ENCODE measurements at places on chromosomes 12 and 14.

DNA sequence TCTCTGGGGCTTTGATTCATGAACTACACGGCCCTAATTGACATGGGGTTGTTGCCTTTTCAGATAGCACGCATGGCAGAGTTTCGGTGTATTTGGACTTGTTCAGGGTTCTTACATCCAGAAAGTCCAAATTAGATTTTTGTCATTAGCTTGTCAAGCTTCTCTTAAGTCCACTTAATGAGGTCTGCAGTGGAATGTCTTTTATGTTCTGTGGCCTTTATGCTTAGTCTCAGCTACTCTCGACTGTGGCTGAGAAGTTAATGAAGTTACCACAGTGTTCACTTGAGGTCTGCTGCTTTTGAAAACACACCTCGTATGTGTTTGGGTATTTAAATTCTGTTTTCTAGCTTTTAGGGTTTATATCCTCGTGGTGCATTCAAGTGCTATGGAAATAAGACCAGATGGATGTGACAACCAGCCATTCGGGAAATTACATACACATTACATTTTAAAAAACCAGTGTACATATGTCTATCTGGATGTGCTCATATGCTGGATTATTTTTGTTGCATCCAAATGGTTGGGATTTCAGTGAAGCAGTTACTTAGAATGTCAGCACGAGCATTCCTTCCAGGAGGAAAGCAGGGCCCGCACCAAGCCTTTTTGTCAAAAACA is 80.2 kb downstream of the RMST start:
- DNase-seq = no peak

- DNase-seq = no peak
These were observed 155.3 kb upstream of the ATP2B1 start for GRCh38 chr12:89863968-89864367.

DNA sequence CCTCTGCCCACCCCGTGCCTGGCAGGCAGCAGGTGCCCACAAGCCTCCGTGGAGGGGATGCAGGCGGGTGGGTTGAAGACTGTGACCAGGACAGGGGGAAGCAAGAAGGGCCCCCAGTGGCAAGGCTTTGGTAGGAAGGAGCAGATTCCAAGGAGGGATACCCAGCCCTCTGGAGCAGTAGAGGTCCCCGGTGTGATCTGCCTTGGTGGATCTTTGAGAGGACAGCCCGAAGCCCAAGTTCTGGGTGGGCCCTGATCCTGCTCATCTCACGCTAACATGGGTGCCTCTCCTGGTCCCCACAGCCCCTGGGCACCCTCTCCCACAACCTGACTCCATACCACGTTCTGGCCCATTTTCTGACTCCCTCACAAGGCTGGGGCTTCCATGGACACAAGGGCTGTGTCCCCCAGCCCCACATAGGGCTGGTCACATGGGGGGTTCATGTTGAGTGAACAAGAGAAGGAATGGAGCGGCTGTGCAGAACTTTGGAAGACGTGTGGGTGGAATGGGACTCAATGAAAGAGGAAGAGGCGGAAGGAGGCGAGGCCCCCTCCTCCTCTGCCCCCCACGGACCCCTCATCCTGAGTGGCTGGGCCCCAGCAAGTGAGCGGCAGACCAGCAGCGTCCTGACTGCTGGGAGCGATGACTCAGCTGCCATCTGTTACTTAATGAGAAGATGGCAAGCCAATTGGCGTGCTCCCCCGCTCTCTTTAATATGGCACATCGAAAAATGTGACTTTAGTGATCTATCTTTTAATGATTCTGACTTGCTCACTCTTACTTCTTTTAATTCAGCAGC is 77.0 kb upstream of the BCL11B start:
- no peak for DNase-seq

GRCh38 chr14:63240221-63240620 is 36.0 kb downstream of the RHOJ start:
- DNase-seq = no peak

- no peak for DNase-seq
These were observed 171.0 kb upstream of the HIF1A start for GRCh38 chr14:61524211-61524806.

- no peak for DNase-seq
These were observed 760 bp downstream of the TMEM19 start for GRCh38 chr12:71686658-71687025.

- no peak for DNase-seq
These were observed 82.1 kb downstream of the KIF26A start for GRCh38 chr14:104220215-104221070.

GRCh38 chr14:31926123-31926522 is 151.0 kb upstream of the ARHGAP5 start:
- peak; percentile 60 for DNase-seq

- no peak for DNase-seq
These were observed 89.4 kb downstream of the SLC15A4 start for GRCh38 chr12:128734371-128734770.

- DNase-seq = no peak
These were observed 150.2 kb downstream of the ADGRD1 start for GRCh38 chr12:131103669-131104462.

DNA sequence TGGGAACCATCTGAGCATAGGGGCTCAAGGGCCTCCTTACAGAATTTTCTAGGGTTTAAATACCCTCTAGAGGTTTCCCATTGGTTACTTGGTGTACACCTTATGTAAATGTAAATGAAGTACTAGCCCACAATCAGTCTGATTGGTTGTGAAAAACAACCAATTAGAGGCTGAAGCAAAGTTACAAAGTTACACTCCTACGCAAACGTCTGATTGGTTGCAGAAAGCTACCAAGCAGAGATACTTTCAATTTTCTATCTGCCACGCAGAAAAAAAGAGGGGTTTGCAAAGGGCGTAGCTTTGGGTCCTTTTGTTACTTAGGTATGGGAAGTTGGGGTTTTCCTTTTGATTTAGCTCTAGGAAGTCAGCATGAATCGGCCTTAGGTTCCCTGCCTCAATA is 1.8 kb upstream of the TMEM19 start:
- DNase-seq = no peak

- no peak for DNase-seq
These were observed 54.3 kb downstream of the DRAM1 start for GRCh38 chr12:101931498-101932326.

GRCh38 chr14:61836184-61836583 is 74.0 kb downstream of the SNAPC1 start:
- no peak for DNase-seq

- no peak for DNase-seq
These were observed 52.0 kb downstream of the TMEM132C start for GRCh38 chr12:128318946-128319345.

DNA sequence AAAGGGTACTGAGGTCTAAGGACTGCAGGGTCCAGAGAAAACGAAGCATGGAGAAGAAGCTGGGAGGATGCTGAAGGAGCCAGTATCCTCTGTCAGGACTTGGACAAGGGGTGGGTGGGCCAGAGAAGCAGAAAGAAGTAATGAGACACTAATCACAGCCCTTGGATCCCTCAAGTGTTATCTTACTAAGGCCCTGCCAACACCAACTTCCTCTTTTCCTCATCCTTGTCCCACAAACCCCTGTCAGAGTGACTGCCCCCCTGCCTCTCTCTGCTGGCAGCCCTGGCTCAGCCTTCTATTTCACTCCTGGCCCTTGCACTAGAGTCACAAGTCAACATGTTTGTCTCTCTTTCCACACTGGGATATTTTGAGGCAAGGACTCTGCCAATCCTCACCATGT is 3.8 kb upstream of the ASIC1 start:
- DNase-seq = no peak

DNA sequence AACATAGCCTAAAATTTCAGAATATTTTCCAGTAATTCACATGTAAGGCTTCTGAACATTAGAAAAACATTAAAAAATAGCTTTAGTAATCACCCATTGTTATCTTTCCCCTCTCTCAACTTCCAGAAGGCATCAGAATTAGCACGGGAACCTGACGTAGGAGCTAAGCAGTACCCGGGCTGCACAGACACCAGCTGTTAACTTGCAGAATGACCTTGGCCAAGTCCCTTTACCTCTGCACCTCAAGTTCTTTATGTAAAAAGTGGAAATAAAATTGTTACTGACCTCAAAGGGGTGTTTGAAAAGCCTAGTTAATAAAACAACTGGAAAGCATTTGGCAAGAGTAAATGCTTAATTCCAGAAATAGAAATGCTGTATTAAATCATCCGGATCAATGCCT is 7.2 kb downstream of the TPH2 start:
- no peak for DNase-seq

DNA sequence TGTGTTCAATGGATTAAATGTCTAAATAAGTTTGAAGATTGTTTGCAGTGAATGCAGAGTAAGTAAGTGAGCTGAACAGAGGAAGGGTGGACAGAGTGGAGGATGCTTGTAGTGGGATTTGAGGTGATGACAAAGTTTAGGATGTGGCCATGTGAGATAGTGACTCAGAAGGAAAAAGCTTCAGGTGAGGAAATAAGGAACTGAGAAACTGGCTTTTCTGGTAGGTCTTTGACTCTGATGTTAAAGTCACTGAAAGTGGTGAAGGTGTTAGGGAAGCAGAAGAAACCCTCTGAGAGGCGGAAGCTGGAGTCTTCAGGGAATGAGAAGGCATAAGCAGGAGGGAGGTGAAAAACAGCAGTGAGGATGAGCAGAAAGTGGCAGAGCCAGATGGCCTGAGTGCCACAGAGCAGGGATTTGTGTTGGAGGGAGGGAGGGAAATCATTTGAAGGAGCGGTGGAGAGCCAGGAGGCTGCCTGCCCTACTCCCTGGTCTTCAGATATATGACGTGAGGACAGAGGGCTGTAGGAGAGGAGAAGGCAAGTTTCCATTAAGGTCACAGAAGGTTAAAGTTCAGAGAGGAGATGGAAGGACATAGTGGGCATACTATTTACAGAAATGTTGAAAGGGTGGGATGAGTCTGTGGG is 24.8 kb downstream of the RGS6 start:
- no peak for DNase-seq

DNA sequence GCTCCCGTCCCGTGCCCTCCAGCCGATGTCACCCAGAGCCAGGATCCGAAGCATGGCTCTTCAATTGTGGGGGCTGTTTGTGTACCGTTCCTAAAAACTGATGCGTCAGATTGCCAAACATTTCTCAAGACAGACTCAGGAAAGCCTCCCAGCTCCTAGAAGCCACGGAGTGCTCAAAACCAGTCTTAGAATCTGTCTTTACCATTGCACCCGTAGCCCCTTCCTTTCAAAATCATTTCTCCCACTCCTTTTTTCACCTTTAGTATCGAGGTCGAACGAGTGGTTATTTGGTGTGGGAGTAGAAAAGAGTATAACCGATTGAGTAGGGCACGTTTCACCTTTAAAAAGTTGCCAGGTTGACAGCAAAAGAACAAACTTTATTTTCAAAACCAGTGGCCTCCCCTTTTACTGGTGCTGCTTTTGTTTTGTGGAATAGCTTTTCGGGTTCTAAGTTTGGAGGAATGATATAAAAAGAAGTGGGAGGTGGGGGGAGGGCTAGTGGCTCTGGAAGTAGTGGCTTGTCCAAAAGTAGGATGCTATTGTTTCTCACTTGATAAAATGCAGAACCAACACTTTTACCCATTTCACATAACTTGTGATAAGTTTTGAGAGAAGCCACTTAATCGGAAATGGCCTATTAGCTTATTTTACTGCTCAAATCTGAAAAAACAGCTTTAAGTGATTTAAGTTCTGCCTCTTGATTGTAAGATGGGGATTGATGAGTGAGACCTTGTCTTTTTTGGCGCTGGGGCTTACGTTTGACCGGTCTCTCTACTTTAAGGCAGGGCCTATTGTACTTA is 803 bp downstream of the STK38L start:
- DNase-seq = no peak

GRCh38 chr12:69163681-69164362 is 75.5 kb upstream of the CPSF6 start:
- no peak for DNase-seq

GRCh38 chr14:37988472-37988871 is 219.2 kb upstream of the SSTR1 start:
- DNase-seq = no peak

DNA sequence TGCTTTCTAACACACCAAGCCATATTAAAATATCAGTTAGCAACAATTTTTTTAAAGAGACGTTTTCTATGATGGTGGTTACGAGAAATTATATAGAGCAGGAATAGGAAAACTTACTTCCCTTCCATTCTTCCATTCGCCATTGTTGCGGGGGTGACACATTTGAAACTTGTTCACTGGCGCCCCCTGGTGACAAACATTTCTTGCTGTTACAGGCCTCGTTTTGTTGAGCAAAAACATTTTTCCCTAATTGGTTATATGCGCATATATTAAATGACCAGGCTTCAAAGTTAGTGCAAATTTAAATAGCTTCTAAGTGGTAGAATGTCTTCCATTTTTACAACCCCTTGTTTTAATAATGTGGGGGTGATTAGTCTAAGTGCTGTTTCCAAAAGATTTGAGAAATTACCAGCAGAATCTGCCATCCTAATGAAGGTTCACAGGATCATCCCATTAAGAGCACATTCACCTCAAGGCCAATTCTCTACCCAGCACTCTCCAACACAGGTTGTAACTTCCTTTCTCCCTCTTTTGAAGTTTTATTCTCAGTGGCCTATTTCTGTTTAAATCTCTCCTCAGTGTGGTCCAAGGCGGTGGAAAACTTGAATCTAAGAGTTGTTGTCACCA is 1124.7 kb downstream of the FLRT2 start:
- peak; percentile 55 for DNase-seq

DNA sequence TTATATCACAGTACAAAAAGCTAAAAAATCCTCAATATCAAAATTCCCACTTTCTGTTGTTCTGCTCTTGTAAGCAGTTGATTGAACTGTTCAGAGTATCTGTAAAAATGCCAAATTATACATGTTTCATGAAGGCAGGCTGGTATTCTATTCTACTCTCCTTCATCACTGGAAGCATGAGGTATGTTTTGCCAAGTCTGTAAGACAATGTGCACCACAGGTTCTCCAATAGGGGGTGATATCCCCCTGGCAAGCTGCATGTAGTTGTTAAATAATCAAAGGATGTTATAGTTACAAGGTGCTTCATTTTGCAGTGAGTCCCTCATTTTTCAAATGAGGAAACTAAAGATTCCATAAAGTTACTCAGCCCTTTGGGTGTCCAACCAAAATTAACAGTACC is 15.1 kb upstream of the NEK9 start:
- DNase-seq = no peak

DNA sequence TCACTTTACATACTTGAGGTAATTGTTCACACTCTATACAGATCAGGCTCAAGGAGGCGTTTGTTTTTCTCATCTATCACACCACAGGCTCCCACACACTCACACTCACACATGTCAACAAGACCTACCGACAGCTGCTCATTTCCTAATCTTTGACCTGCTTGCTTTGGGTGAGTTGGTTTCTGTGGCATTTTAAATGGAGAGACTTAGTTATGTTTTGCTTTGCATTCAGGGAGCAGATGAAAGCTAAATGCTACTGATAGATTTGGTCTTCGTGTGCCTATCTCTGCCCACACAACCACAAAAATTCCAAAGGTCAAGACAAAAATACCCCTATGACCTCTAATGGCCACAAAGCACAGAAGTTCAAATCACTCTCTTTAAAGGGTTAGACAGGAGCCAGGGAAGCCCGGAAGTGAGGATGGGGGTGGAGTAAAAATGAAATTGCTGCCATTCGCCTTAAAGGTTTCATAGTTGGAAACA is 203.5 kb upstream of the G2E3 start:
- no peak for DNase-seq

DNA sequence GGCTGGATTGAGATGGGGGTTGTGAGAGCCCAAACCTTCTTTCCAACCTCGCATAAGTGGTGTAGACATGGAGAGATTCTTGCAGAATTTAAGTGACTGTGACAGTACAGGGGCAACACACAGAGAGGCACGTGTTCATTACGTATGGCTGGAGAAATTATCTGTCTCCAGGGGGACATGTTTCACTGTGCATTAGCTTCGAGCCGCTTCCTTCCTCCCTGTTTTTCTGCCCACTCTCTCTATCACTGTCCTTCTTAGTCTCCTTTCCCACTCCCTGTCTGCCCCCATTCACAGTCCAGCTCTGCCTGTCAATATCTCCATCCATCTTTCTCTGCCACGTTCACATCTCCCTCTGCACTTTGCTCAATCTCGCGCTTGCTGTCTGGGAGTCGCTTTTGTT is 11.5 kb upstream of the C14orf93 start:
- DNase-seq = no peak
